B cell (primary cell): ENCODE measurements at places on chromosomes 7 and 10. TPM values are rescaled to one million over a fixed set of nuclear protein-coding genes. Genes with fewer than 3 reads are reported as not detected.

ZNF467 gene
- polyA plus RNA-seq = 1.1 and 1.2 TPM in 2 replicates

DEPP1 gene
- not detected in 2 replicates for polyA plus RNA-seq

GRCh38 chr7:11313801-11314200, 340.1 kb downstream of the PHF14 start:
- no peak for DNase-seq

- no peak for DNase-seq
Observed at GRCh38 chr7:11642276-11642675, 189.7 kb downstream of the THSD7A start.

DNA sequence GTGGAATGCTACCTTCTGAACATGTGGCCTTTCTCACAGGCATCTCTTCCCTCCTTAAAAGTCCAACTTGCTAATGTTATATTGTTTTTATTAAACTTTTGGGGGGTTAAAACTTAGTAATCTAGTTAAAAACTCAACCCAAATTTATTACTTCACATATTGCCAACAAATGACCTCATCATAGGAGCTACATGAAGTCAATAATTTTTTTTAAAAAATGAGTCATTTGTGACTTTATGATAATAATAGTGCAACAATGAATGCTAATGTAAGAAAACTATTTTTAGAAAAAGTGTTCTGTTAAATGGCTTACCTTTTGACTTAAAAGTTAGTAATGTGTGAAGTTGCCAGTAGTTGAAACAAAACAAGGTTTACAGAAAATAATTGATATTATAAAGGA, 325.9 kb upstream of the FZD1 start:
- no peak for DNase-seq

- DNase-seq = no peak
Observed at GRCh38 chr7:22143491-22143890, 197.8 kb upstream of the CDCA7L start.

DNA sequence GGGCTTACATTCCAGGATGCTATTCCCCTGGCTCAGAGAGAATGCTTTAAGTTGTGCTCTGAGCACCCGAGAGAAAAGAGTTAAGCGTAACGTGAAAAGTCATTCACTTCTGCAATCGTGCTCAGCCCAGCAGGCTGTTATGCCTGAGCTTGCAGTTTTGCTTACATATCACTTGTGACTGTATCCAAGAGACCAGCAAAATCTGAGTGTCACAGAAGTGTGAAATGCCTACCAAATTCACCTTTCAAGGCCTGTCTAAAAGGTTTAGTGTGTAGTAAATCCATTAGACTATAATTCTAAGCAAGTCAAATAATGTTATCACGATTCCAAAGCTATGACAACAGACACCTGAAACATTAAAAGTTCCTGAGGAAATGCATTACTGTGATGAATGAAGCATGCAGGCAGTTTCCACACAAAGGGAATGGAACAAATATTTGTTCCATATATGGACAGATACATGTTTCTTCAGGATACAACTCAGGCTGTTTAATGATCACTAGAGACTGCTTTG, 20.1 kb downstream of the ITGB1 start:
- no peak for DNase-seq
